ENCODE measurements at places on chromosomes 12 and 14.

GRCh38 chr12:51951843-51952722 lies 584 bp downstream of the ACVR1B start:
- DNase-seq = peak; percentile 87

DNA sequence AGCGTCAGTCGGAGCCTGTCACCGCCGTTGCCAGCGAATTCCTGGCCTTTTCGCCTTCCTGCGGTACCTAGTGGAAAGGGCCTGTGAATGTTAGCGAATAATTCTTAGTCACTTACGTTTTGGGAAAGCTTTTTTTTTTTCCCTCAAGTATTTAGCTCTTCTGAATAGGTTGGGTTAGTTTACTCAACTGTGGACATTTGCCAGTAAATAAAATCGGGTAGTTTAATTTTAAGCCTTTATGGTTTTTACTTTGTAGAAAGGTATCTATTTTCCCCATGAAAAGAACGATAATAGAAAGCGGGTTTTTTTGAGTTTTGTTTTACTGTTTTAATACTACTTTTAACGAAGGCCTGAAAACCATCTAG lies 1.7 kb downstream of the YY1 start:
- DNase-seq = no peak

DNA sequence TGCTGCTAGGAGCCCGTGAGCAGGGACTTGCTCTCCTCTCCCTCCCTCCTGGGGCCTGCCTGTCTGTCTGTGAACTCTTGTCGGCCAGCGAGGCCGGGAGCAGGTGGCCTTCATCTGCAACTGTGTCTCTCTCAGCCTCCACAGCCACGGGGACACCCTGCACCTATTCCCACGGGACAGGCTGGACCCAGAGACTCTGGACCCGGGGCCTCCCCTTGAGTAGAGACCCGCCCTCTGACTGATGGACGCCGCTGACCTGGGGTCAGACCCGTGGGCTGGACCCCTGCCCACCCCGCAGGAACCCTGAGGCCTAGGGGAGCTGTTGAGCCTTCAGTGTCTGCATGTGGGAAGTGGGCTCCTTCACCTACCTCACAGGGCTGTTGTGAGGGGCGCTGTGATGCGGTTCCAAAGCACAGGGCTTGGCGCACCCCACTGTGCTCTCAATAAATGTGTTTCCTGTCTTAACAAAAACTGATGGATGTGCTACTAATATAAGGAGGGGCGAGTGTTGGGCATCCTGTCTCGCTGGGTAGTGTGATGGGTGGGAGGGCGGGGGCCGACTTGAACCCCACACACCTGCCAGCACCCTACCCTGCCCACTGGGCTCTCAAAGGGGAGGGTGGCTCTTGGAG lies 34.8 kb downstream of the MEG3 start:
- DNase-seq = peak; percentile 74

- no peak for DNase-seq
Measured at GRCh38 chr12:30135776-30136175, 352.0 kb upstream of the TMTC1 start.

Data from posterior vena cava (tissue), 2 donors.